ENCODE measurements at places on chromosomes 5 and 9.

- no peak for DNase-seq
Measured at GRCh38 chr9:104374711-104375110, 129.4 kb upstream of the OR13F1 start.

DNA sequence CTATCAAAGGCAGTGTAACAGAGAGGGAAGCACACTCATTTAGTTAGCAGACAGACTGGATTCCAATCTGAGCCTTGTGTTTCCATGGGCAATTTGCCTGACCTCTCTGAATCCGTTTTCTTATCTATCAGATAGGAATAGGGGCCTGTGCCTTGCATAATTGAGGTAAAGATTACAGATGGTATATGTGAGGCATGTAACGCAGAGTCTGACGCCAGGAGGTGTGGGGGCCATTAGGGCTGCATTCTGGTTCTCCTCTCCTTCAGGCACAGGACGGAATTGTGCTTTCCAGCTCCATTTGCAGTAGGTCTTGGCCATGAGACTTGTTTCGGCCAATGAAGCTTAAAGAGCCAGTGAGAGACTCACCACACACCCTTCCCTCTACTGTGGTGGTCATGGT is 97.6 kb downstream of the FRMD3 start:
- DNase-seq: no peak

DNA sequence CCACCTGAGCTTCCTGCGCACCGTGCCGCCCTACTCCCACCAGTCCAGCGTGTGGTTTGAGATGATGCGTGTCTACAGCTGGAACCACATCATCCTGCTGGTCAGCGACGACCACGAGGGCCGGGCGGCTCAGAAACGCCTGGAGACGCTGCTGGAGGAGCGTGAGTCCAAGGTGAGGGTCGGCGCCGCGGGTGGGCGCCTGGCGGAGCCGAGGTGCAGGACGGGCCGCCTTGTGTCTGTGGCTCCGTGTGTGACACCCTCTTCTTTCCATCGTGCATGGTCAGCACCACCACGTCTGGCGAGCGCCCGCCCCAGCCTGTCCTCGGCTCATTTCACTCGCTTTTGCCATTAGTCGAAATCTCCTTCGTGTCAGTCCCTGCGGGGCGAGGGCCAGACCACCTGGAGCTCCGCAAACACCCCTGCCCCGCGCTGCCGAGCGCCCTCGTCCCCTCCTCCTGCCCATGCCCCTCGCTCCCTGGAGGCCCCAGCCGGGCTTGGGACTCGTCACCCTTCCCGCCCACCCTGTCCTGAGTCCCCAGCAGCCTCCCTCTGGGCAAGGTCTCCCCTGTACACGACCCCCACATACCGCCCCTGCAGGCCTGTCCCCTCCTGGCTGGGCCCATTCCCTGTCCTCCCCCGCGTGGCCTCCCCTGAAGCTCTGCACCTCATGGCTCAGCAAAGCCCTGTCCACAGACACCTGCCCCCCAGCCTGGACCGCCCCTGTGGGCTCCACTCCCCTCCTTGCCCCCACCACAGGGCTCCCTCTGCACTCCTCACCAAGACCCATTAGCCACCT is 7.0 kb downstream of the GRIN1 start:
- DNase-seq: no peak

GRCh38 chr5:120043431-120043830 is 414.1 kb downstream of the FAM170A start:
- DNase-seq: no peak

- no peak for DNase-seq
Measured at GRCh38 chr9:108579757-108580439, 275.9 kb downstream of the ACTL7B start.

GRCh38 chr5:154791535-154791934 is 36.4 kb downstream of the LARP1 start:
- DNase-seq: no peak

GRCh38 chr5:59789197-59789596 is 104.3 kb downstream of the PDE4D start:
- DNase-seq: no peak

DNA sequence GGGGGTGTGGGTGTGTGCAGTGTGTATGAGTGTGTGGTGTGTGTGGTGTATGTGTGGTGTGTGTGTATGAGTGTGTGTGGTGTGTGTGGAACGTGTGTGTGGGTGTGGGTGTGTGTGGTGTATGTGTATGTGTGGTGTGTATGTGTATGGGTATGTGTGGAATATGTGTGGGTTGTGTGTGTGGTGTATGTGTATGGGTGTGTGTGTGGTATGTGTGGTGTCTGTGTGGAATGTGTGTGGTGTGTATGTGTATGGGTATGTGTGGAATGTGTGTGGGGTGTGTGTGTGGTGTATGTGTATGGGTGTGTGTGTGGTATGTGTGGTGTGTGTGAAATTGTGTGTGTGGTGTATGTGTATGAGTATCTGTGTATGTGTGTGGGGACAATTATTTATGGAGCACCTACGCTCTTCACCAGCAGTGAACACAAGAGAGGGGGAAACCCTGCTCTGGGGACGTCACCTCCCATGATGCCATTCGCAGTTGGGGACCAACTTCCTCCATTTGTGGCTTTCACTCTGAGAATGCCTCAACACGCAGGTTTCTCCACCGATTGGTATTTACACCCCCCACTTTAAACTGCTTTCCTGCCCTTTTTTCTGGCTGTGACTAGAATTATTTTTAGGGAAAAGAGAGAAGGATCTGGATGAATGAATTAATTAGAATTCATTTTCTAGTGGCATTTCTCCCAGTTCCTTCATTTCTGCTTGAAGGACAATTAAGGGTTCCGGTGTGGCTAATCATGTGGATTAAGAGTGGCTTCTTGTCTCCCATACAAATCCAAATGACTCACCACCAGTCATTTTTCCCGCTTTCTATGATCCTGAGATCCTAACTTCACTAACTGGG is 238.1 kb downstream of the ROR2 start:
- DNase-seq: no peak

GRCh38 chr5:18761801-18762200 is 1127.5 kb downstream of the TAF11L14 start:
- DNase-seq: no peak

- DNase-seq: no peak
Measured at GRCh38 chr9:110197330-110198187, 10.4 kb downstream of the C9orf152 start.

GRCh38 chr5:132059696-132060500 is 557 bp upstream of the IL3 start:
- DNase-seq: no peak

- no peak for DNase-seq
Measured at GRCh38 chr9:98134702-98135557, 15.9 kb upstream of the TRIM14 start.

- no peak for DNase-seq
Measured at GRCh38 chr5:112238473-112238872, 180.6 kb downstream of the EPB41L4A start.

GRCh38 chr9:125638239-125639045 is 68.6 kb downstream of the MAPKAP1 start:
- DNase-seq: no peak

DNA sequence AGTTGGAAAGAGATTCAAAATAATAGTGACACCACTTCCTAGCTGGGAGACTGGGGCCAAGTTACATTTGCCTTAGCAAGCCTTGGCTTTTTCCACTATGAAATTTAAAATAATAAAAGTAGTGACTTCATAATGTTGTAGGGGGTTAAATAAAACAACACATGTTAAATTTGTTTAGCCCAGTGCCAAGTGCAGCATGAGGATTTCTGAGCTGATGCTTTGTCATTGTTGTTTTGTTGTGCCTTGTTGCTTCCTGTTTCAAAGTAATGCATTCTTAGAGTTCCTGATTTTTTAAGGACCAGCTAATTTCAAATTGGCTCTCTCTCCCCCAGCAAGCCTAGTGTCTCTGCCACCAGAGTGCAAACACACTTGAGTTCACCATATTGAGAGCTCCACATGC is 270.7 kb upstream of the PAPPA start:
- no peak for DNase-seq

- peak; percentile 32 for DNase-seq
Measured at GRCh38 chr9:83962165-83962564, 17.9 kb downstream of the HNRNPK start.

- no peak for DNase-seq
Measured at GRCh38 chr5:5387192-5387591, 35.3 kb upstream of the ICE1 start.

- no peak for DNase-seq
Measured at GRCh38 chr9:3863111-3863528, 337.3 kb upstream of the RFX3 start.

DNA sequence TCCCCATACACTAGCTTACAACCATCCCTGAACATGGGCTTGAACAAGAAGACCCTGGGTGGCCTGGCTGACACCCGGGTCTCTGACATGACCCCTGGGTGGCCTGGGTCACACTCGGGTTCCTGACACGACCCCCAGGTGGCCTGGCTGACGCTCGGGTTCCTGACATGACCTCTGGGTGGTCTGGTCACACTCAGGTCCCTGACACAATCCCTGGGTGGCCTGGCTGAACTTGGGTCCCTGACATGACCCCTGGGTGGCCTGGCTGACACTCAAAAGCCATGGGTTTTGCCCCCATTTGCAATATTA is 38.0 kb downstream of the PRRT1B start:
- no peak for DNase-seq

- DNase-seq: no peak
Measured at GRCh38 chr5:168528521-168529373, at the start of gene FBLL1. Gene FBLL1 (plus strand): TSS chr5:168529305. CDS start chr5:168529505, 200 bp downstream.

GRCh38 chr9:133181561-133181960 is 17.8 kb upstream of the GBGT1 start:
- no peak for DNase-seq

DNA sequence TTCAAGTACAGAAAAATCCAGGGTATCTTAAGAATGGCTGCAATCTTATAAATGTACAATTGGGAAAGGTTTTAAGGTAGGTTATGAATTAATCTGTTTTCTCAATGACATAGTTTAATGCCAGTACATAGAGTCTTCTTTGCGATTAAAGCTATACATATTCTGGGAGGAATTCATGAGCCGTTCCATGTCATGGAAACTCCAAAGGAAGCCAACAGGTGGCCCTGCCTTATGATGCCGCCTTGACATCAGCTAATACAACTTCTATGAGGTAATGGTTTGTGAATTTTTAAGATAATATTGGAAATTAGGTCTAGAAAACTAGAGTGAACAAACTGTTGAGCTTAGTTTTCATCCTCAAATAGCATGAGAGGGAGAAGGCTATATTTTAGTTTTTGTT is 713.4 kb downstream of the EFNA5 start:
- no peak for DNase-seq

- no peak for DNase-seq
Measured at GRCh38 chr5:91095313-91095712, 287.8 kb downstream of the ARRDC3 start.

DNA sequence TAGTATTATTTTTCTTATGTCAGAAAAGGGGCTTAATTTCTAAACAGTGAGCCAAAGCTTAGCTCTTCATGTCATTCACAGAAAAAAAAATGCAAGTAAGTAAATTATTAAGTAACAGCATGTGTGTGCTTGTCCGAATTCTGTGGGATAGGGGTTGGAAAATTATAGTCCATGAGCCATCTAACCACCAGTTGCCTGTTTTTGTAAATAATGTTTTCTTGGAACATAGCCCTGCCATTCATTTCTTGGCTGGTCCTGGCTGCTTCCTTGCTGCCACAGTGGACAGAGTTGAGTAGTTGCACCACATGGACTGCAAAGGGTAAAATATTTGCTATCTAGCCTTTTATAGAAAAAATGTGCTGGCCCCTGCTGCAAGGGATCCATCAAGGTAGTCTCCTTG is 513.7 kb upstream of the WWC1 start:
- DNase-seq: no peak

- no peak for DNase-seq
Measured at GRCh38 chr9:97348871-97349270, 41.4 kb downstream of the CCDC180 start.

- no peak for DNase-seq
Measured at GRCh38 chr5:97874491-97874890, 691.4 kb upstream of the RIOK2 start.

GRCh38 chr5:14450018-14450524 is 131.5 kb upstream of the OTULINL start:
- no peak for DNase-seq

- no peak for DNase-seq
Measured at GRCh38 chr5:16866795-16867576, 69.1 kb downstream of the MYO10 start.

GRCh38 chr9:105413525-105413924 is 34.3 kb upstream of the FSD1L start:
- peak; percentile 44 for DNase-seq

DNA sequence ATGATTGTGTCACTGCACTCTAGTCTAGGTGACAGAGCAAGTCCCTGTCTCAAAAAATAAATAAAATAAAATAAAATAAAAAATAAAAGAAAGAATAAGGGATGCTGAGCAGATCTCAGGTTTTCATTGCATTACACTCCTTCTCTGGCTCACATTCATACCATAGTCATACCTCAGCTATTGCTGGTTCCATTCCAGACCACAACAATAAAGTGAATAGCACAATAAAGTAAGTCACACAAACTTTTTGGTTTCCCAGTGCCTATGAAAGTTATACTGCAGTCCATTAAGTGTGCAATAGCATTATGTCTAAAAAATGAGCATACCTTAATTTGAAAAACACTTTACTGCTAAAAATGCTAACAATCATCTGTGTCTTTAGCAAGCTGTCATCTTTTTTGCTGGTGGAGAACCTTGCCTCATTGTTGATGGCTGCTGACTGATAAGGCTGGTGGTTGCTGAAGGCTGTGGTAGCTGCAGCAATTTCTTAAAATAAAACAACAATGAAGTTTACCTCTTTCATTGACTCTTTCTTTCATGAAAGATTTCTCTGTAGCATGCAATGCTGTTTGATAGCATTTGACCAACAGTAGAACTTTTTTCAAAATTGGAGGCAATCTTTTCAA is 415.7 kb downstream of the ZNF608 start:
- DNase-seq: no peak

DNA sequence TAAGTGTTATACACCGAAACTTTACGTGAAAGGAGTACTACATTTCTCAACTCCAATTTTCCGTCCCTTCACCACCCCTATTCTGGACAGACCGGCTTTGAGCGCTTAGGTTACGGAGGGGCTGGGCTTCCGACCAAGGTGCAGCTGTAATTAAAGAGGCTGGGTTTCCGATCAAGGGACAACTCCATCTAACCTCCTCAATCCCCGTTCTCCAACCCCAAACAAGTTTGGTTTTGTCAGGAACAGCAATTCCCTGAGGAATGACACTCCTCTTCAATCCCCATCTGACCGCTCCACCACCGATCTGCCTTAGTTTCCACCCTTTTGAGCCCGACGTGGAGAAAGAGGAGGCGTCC is 577 bp downstream of the TUT7 start:
- peak; percentile 32 for DNase-seq

All from Caco-2 (cell line).